ENCODE measurements at places on chromosomes 6 and 20.
A peak's percentile ranks its signal among the peaks of the same experiment; 100 is the strongest.

- DNase-seq, result no peak
Observed at GRCh38 chr6:99331531-99331930, 17.9 kb downstream of the FAXC start.

GRCh38 chr20:1711826-1712601 lies 54.4 kb upstream of the SIRPG start:
- DNase-seq, result no peak

GRCh38 chr6:154230910-154231595 lies 125.5 kb downstream of the IPCEF1 start:
- no peak for DNase-seq

GRCh38 chr6:139647016-139647415 lies 272.6 kb upstream of the CITED2 start:
- no peak for DNase-seq

- no peak for DNase-seq
Observed at GRCh38 chr6:132142768-132143167, 191.6 kb upstream of the CCN2 start.

DNA sequence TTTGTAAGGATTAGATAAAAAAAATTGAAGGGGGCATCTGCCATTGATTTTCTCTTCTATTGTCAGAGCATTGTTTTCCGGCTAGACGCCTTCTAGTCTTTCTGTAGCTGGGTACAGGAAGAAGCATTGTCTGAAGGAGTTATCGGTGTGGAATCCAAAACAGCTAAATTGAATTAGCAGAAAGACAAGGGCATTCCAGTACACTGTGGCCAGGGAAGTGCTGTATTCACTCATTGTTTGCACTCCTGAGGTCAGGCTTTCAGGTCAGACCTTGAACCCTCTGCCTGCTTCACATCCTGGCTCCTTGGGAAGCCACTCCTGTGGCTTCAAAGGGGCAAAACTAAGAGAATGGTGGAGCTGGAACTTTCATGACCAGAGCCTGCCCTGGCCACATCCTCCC lies 81.1 kb upstream of the SNAP25 start:
- no peak for DNase-seq

DNA sequence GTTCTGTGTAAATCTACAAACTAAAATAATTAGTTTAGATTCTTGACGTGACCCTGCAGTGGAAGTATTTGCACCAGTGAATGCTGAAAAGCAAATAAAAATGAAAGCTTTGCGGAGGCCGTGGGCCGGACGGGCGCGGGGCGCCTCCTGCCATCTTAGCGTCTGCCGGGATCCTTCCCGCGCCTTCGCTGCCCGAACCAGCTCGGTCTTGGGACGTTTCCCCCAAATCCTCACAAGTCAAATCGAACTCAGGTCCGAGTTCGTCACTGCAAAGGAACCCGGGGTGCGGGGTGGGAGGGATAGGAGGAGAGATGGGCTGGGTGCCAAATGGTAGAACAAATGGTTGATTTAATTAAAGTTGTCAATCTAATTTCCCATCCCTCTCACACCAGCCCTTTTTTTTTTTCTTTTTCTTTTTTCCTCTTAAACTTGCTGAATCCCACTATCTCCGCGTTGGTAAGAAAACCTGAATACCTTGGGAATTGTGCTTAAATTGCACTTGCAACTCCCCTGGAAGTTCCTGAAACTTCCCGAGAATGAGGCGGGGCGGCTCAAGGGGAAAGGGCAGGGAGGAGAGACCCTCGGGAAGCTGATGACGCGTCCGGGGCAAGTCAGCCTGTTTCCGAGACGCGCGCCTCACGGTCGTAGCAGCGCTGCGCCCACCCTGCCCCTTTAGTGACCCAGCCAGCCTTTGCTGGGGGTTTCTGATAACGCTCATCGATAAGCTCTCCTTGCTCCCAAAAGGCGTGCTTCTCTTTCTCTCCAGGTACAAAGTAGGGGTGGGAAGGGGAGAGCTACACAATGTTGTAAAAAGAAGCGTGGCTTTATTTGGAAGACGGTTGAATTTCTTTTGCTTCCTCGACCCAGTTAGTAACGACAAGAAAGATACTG lies 1.8 kb downstream of the GJA1 start:
- DNase-seq, result peak; percentile 0

- no peak for DNase-seq
Observed at GRCh38 chr20:62362590-62362940, 4.5 kb downstream of the LAMA5 start.

DNA sequence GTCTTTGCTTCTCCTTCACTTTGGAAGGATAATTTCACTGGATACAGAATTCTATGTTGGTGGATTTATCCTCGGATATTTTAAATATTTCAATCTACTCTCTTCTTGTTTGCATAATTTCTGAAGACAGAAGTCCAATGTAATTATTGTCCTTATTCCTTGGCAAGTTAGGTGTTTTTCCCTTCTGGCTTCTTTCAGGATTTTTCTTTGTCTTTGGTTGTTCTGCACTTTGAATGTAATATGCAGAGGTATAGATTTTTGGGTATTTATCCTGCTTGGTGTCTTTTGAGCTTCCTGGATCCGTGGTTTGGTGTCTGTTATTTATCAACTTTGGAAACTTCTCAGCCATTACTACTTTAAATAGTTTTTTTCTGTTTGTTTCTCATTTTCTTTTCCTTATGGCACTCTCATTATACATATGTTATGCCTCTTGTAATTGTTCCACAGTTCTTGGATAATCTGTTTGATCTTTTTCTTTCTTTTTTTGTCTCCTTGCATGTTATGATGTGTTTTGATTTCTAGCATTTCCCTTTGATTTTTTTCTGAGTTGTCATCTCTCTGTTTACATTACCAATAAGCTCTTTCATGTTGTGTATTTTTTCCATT lies 48.6 kb upstream of the ATXN1 start:
- no peak for DNase-seq

DNA sequence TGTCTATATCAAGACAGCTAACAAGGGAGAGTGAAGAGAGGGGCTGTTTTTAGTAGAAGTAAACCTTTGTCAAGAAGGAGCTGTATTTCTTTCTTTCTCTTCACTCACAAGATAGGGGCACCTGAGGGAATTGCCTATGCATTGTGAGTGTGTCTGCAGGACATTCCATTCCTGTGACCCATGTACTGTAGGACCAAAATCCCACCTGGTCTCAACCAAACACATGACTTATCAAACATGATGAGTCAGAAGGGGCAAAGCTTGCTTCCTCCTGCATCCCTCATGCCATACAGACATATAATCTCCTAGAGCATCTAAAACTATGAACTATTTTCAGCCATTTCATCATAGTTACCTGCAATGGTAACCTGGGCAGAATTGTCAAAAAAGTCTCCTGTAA lies 21.8 kb downstream of the PKHD1 start:
- no peak for DNase-seq

- no peak for DNase-seq
Observed at GRCh38 chr6:79463621-79464050, 73.6 kb downstream of the LCA5 start.

DNA sequence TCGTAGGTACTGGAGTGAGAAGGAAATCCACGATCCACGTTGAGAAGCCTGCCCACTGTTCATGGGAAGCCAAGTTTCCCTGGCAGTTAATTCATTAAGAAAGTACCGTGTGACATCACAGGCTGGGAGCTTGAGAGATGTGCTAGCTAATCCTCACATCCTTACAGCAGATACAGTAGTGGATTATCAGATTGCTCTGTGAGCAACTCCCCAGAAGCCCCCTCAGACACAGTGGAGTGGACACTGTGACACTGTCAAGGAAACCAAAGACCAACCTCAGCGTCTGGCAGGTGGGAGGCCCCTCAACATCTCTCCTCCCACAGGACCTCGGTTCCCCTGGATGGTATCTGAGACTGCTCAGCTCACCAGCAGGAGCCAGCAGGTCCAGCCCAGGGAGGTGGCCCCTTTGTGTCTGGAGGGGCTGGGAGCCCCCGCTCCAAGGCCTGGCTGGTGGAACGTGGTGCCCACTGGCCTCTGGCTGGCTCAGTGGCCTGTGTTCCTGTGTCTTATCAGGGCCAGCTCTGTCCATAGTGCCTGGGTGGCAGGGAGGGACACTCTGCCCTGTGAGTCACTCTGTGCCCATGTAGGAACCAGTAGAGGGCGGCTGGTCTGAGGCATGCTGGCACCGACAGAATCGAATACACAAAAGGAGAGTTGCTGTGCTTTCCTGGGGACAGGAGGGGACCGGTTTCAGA lies 7.2 kb downstream of the PYGB start:
- DNase-seq, result no peak

- DNase-seq, result no peak
Observed at GRCh38 chr6:28353981-28354676, 4.4 kb downstream of the ZKSCAN3 start.

DNA sequence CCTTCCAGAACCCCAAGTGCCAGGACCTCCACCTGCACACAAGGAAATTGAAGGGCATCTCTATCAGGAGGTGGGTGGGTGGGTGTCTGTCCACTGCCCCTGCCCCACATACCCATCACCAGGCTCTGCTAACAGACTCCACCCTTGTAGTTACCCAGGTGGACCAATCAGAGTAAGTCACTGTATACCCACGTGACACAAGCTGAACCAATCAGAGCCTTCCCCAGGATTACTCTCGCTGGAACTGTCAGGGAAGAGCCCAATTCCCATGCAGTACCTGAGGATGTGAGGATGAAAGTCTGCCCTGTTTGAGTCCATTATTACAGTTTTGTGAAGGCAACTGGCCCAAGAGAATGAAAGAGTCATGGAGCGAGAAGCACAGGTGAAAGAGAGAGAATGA lies 4.2 kb downstream of the OCSTAMP start:
- no peak for DNase-seq

DNA sequence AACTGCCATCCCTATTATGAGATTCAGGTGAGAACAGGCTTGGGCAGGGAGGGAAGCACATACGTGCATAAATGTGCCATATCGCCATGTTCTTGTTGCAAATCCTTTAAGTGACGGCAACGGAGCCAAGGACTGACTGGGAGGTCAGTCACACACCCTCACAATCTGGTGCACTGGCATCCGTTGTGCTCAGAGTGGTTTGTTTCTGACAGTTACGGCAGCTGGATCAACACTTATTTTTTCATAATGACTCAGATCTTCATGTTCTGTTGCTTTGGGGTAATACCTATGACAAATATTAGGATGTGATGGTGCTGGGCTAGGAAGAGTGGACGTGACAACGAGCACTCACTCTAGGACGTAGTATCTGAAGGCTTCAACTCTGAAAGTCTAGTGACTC lies 56.2 kb upstream of the PREP start:
- no peak for DNase-seq

DNA sequence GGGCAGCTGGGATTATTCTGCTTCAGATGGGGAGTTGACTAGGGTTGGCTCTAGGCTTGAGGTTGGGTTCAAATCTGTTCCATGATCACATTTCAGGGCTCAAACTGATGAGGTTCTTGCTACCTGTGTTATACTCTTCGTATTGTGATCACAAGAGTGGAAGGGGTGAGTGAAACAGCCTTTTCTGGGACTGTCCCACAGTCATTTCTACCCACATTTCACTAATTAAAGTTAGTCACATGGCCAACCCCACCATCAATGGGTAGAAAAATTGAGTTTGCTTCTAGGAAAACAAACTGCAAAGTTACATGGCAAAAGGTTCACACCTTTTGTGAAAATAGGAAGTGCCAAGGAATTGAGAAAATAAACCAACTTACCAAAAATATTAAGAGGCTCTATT lies 33.5 kb upstream of the BMP2 start:
- no peak for DNase-seq
